Stimulated activated CD4-positive, alpha-beta T cell treated with anti-CD3 and anti-CD28 coated beads, Interleukin-4, amount 100 ng/mL, for 4 hours (primary cell): ENCODE measurements at places on chromosomes 1 and 21.

GRCh38 chr1:92538413-92539061, 51.8 kb upstream of the GFI1 start:
- peak; percentile 12 for DNase-seq

DNA sequence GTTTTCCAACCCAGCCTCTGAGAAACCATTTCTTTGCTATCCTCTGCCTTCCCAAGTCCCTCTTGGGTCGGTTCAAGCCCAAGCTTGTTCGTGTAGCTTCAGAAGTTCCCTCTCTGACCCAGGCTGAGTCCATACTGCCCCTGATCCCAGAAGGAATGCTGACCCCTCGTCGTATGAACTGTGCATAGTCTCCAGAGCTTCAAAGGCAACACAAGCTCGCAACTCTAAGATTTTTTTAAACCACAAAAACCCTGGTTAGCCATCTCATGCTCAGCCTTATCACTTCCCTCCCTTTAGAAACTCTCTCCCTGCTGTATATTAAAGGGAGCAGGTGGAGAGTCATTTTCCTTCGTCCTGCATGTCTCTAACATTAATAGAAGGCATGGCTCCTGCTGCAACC, 23.8 kb downstream of the EIF2D start:
- DNase-seq: no peak

DNA sequence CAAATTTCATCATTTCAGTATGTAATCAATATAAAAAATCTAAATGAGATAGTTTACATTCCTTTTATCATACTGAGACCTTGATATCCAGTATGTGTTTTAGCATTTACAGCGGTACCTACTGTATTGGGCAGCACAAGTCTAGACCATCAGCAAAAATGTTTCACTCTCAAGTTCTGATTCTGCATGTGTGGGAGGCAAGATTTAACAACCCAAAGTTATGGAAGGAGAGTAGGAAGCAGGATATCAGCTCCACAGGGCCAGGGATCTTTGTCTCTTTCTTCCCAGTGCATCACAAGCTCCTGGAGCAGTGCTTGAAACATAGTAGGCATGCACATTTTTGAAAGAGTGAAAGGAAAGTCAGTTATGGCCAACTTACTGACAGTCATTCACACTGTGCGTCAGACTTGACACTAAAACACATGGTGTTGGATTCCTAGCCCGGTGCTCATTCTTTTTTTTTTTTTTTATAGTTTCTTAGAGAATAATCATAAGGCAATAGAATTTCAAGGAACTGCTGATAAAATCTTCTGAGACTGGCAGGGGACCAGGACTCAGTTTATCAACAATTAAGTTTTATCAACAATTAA, 6.1 kb downstream of the TENT5C start:
- no peak for DNase-seq

DNA sequence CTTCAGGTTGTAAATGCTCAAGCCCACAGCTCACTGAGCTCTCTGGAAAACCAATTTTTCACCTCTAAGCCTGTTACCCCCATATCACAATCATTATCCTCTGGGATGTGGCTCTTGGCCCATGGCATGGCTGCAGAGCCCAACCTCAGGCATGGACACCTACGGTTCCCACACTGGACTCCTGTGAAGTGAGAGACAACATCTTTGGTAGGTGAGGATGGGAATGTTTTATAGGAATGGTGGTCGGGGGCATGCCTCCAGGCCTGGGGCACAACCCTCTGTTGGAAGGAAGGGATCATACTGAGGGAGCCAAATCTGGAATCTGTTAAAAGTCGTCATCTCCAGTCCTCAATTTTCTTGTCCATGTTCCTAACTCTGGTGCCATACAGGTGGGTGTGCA, 179.1 kb downstream of the FOXD2 start:
- no peak for DNase-seq

DNA sequence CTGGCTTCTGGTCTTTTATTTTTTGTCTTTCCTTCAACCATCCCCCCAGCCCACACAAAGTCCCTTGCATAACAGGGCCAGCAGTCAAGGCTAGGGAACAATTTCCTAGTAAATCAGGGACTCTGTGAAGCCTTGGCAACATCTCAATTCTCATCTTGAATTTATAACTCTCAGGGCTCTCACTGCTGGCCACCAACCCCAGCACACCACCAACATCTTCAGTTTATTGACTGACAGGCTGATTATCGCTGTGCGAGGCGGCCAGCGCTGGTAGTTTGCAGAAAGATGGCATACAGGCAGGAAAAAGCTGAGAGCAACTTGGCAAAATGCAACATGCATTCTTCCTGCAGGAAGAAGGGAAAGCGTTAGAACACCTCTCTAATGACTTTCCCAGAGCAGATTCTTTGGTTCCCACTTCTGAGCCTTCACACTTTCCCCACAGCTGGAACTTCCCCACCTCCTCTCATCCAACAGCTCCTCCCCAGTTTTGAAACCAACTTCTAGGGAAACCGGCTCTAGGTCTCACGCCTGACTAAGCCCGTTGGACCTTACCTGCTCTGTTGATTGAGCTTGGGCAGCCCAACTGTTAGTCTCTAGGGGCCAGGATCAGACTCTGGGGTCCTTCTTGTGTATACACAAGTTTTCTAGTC, 26.3 kb upstream of the CSF1 start:
- DNase-seq: no peak

DNA sequence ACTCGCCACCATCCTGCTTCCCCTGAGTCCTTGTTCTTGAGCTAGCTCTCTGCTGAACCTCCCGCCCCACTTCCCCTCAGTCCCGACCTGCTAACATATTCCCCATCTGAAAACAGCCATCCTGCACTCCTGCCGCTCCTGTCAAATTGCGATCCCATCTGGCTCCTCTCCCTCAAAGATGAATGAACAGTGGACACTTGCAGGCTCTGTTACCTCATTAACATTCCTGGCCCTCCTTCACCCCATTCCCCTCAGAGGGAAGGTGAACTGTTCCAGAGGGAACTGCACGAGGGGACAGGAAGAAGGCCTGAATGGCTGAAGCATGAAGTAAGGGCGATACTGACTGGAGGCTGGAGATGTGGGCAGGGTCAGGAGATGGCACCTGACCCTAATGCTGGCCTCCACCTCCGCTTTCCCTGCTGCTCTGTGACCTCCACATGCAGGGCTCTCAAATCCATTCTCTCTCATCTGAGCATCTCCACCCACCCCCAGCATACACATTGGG, 7.4 kb upstream of the CELSR2 start:
- DNase-seq: no peak

DNA sequence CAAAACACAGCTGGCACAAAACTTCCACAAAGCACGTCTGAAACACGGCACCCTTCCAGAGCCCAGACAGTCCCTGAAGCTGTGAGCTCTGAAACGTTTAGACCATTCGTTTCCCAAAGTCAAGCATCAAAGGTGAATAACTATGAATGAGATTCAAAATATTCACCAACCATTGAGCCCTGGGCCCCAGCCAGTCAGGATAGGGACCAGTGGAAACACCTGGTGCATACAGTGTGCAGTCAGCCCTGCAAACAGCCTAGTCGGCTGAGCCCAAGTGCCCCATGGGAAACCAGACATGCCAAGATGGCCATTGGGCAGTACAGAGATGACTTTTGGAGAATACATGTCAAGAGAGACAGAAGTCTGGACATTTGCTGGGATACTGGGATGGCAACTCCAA, 90.4 kb upstream of the EDN2 start:
- DNase-seq: no peak

- no peak for DNase-seq
These were observed 103.8 kb downstream of the LRRC7 start for GRCh38 chr1:69671363-69672010.

DNA sequence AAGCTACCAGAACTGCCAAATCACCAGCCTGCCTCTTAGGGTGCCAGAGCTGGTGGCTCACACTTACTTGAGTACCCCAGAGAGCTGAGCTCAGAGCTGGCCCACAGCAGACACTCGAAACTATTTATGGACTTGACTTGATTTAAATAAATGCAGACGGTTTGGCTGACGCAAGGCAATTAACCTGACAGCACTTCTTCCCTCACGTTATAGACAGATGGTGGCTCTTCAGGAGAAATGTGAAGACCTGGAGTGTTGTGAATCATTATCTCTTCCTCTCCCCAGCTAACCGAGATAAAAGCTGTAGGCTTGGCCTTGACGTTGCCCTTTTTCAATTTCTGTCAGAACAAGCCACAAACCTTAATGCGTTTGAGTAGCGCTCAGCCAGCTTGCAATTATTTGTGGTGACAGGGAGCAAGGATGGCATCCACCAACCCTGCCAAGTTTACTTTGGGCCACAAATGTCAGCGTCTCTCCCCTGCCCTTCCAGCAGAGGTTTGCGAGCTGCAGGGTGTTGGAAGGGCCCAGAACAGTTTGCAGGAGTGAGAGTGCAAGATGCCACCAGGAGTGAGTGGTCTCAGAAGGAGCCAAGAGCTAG, 34.0 kb upstream of the BCAR3 start:
- DNase-seq: no peak

DNA sequence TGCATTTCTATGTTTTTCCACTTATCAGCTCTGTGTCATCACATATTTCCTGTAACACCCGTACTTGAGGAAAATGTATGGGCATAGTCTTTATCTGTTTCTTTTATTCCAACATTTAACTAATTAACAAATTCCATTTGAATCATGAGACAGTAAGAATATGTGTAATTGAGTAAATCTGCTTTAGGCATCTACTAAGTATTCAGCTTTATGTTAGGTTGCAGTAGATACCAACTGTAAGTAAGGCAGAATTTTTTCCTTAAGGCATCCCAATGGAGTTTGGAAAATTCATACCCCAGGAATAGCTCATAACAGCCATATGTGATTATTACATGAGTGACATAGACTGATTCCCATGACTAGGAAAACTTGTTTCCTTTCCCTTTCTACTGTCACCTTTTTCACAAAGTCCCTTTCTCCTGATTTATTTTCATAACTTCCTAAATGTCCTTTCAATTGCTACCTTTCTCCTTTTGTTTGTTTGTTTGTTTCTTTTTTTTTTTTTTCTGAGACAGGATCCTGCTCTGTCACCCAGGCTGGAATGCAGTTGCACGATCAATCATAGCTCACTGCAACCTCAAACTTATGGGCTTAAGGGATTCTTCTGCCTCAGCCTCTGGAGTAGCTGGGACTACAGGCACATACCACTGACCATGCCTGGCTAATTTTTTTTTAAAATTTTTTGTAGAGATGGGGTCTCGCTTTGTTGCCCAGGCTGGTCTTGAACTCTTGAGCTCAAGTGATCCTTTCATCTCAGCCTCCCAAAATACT, 59.8 kb upstream of the CACYBP start:
- no peak for DNase-seq

GRCh38 chr1:45512641-45513054, 9.0 kb downstream of the PRDX1 start:
- peak; percentile 41 for DNase-seq

- no peak for DNase-seq
These were observed 45.5 kb upstream of the PRRX1 start for GRCh38 chr1:170618421-170618820.

DNA sequence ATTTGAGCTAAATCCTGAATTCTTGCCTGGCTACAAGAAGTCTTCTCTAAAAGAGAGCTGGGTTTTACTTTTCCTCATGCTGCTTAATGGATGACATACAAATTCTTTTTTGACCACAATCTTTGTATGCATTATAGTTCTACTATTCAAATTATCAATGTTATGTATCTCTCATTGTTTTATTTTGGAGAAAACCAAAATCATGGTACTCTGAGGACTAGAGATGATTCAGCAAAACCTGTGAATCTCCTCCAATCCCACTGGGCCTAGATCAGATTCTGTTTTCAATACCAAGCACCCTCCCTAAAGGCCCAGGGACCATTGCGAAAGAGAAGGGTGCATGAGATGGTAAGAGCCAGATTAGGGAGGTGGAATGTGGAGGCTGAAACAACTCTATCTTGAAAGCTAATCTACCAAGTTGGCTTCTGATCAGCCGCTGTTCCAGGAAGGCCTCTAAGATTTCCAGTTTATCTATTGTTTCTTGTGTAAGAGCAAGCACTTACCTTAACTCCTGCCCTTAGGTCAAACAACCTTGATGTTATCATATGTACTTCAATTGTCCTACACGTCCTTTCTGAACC, 547.2 kb downstream of the PLPP3 start:
- DNase-seq: no peak

GRCh38 chr21:15722591-15723324, 7.0 kb upstream of the USP25 start:
- no peak for DNase-seq

GRCh38 chr1:157096881-157097280, 2.7 kb downstream of the ETV3L start:
- no peak for DNase-seq

DNA sequence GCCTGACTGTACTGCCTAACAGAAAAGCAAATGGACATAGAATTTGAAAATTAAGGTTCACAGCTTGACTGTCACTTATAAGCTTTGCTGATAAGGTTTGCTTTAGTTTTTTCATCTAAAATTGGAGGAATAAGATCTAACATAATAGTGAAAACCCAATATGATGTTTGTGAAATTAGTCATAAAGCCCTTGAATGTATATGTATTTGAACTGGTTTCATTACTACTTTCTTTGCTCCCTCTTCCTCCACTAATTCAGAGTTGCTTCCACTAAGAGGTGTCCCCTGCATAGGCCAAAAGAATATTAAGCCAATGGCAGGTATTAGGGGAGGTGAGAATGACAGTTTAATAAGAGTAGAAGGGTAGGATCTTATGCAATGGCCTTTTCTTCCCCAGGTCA, 10.5 kb downstream of the PRPF38A start:
- DNase-seq: no peak

DNA sequence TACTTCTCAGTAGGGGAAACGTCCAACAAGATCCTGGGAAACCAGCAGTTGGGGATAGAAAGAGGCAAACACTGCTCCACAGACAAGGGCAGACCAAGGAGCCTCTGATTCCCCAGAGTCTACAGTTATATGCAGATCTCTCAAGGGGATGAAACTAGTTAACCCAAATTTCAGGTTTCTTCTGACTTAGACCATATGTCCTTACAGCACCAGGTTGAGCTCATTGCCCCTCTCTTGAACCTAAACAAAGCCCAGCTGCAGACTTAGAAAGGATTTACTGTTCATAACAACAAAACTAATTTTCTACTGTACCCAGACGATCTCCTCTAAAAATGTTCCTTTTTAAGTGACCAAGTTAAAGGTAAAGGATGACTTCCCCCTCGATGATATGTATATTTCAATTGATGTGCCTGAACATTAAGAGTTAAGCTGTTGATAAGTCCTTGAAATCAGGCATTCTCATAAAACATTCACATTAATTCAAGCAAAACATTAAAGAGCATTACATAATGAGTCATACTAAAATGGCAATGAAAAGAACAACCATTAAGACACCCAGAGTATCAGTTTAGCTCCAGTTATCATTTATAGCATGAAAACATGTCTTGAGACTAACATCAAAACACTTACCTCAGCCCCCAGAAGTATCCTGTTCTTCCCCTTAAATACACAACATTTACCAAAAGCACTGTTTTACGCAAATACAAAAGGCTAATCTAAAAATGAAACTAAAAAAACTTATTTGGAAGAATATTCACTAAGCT, 24.1 kb downstream of the SMYD3 start:
- DNase-seq: no peak
